ENCODE measurements at places on chromosomes 3 and 15.

DNA sequence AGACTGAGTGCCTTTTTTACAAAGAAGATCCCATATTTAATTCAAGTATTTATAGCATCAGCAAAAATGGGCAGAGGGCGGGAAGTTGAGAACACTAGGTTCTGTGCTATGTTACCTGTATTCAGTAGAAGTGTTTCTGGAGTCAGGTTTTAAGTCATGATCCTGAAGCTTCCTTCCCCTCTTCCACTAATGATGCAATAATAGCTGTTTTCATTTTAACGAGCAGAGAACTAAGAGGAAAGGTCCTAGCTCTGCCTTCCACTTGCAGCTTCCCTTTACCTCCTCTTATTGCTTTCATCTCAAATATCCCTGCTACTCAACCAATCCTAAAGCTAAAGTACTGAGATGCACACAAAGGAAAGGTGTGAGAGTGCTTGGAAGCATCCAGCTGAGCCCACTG lies 16.9 kb upstream of the TMOD3 start:
- no peak for DNase-seq

DNA sequence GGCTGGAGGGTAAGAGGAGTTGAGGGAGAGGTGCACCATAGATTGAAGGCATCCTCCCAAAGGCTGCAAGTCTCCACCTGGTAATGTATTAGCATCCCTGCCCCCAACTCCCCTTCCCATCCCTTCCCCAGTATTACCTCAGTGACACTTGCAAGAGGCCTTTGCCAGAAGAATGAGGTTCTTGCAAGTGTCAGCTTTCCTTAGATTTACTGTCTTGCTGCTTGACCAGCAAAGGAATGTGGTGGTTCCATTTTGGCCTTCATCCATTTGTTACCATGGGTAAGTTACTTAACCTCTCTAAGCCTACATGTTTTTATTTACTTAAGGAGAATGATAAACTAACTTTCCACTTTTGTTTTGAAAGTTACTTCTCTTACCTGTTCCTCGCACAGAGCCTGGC lies 108.9 kb downstream of the LRTM1 start:
- no peak for DNase-seq

- DNase-seq: no peak
Observed at GRCh38 chr15:83248151-83249029, 36.1 kb downstream of the BNC1 start.

- DNase-seq: no peak
Observed at GRCh38 chr15:69074001-69074842, 59.7 kb downstream of the NOX5 start.

GRCh38 chr15:52247461-52247860 lies 48.1 kb downstream of the MYO5C start:
- no peak for DNase-seq

GRCh38 chr3:11774296-11774877 lies 72.3 kb downstream of the TAMM41 start:
- DNase-seq: no peak

DNA sequence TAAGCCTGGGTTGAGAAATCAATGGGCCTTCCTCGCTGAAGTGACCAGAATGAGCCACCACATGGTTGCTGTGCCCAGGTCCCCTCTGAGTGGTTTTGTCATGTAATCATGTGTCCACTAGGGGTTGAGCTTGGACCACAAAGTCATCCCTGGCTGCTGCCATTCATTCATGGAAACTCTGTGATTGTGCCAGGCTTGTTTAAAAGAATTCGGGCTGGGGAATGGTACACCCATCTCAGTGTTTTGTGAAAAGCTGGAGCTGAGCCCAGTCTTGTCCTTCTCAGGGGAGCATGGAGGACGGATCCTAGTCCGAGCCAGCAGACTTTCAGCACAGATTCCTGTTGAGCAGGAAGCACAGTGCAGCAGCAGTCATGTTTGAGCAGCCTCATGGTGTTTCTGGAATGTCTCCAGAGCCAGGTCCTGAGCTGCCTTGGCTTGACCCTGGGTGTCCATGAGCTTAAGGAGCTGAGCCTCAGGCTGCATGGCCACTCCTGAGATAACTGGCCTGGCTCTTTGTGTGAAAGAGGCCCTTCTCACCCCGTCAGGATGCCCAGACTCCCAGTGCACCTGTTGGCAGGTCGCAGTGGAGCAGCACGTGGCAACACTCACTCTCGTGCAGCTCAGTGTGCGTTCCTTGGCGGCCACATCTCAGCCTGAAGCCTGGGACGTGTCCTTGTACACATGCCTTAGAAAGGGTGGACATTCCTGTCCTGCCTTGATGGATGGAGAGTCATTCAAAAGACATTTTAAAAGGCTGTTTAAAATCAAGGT lies 260.3 kb upstream of the TPM1 start:
- no peak for DNase-seq

GRCh38 chr3:134103470-134103869 lies 73.7 kb upstream of the SLCO2A1 start:
- DNase-seq: no peak

GRCh38 chr3:111723293-111724215 lies 128.4 kb upstream of the ZBED2 start:
- no peak for DNase-seq

DNA sequence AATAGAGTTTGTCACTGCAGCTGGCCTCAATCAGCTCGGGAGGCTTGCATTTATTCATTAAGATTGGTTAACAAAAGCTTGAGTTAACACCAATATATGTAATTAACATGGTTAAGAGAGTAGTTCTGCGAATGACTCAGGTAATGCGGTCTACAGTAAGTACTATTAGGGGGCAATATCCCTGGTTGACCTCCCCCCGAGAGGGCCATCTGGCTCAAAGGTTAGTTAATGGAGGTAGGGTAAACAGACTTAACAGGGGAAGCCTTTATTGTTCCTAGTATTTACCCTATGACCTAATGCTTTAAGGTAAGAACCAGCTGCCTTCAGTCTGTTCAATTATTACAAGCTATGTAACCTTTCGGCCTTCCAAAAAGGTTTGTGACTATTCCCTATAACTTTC lies 403.3 kb upstream of the SGO1 start:
- DNase-seq: no peak

- no peak for DNase-seq
Observed at GRCh38 chr3:27661797-27662196, 60.3 kb downstream of the EOMES start.

Measured in activated T-helper 1 cell treated with anti-CD3 and anti-CD28 coated beads, Interleukin-2, amount 50 U/mL, for 16 hours (primary cell).